ENCODE measurements at places on chromosomes 2 and 18.

- no peak for DNase-seq
Observed at GRCh38 chr2:222946700-222947287, 86.0 kb downstream of the ACSL3 start.

- DNase-seq = no peak
Observed at GRCh38 chr2:182941919-182942318, 75.5 kb upstream of the FRZB start.

DNA sequence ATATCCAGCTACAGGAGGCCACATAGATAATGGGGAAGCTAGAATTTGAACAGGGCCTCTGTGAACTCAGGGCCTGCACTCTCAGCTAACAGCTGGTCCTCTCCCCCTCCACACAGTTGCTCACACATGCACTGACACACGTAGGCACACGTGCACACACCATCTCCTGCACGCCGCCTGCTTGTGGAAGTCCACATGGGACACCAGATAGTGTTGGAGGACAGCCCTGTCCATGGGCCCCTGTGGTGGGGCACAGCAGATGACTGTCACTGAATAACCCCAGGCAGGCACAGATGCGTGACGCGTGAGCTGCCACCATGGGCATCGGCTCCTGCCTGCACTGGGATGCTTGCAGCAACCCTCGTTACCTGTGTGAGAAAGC is 52.9 kb downstream of the ADI1 start:
- no peak for DNase-seq

DNA sequence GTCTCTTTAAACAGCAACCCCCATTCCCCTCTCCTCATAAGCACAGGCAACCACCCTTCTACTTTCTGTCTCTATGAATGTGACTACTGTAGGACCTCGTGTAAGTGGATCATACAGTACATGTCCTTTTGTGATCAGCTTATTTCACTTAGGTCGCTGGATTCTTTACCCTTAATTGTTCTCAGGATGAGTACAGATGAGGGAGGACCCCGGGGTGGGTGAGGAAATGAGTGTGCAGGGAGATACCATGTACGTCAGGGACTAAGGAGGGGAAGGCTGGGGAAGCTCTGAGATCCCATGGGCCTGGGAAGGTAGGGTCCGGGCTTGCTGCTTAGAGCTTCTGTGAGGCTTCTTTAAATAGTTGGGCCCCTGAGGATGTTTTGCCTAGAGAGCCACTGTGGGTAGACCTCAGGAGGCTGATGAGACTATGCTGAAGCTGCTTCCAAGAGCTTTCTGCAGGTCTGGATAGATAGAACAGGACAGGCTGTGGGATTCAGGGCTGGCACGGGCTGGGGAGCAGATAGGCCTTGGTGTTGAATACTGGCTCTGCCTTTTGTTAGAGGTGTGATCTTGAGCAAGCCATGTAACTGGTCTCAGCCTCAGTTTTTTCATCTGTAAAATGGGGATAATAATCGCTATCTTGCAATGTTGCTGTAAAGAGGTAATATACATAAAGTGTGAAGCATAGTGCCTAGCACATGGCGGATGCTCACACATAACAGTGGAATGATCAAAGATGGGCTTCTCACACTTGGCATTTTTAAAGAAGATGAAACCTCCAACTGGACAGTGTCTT is 155.3 kb downstream of the PRKCE start:
- DNase-seq = no peak

DNA sequence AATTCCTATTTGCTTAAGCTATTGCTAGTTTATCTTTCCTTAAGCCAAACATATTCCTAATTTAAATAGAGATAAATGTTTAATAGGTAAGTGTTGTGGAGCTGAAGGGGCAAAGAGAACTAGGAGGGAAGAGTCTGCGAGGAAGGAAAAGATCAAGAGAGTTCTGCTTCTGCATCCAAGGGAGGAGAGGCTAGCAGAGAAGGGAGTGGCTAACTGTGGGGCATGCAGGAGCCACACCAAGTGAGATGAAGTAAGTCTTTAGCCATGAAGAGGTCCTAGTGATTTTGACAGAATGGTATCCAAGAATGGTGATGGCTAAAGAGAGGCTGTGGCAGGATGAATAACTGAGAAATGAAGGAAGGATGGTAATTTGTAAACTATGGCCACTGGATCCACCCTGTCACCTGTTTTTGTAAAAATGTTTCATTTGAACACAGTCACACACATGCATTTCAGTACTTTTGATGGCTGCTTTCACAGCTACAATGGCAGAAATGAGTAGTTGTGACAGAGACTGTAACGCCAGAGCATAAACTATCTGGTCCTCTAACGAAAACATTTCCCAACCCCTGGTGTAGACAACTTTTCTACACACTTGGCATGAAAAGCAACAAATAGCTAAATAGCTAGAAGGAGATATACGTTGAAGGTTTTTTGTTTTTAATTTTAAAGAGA is 15.6 kb downstream of the TPGS2 start:
- DNase-seq = no peak

DNA sequence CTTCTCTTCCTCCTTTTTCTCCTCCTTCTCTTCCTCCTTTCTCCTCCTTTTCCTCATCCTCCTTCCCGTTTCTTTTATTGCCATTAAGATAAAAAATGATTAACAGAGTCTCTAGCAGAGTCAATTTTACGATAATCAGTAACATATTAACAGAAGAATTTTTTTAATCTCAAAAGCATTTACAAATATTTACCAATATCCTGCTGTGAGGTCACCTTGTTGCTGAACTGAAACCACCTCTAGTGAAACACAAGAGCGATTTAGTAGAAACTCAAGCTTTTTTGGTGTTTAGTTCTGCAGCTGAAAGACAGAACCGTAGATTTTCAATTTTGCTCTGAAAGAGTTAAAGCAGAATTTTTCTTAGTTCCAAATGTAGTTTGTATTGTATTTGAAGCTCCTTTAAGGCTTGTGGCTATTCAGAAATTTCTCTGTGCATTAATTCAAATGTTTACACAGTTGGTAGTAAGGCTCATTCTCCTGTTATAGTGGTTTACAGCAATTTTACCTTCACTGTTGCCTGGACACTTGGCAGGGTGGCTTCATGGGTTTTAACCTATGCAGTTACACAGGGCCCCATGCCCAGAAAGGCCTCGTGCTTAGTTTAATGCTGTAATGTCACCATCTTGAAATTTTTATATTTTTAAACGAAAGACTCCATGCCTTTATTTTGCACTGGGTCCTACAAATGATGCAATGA is 1106.6 kb upstream of the FAM98A start:
- DNase-seq = no peak

GRCh38 chr2:80329491-80329890 is 24.9 kb upstream of the LRRTM1 start:
- DNase-seq = no peak

GRCh38 chr2:237830522-237830921 is 28.9 kb upstream of the RAMP1 start:
- no peak for DNase-seq

DNA sequence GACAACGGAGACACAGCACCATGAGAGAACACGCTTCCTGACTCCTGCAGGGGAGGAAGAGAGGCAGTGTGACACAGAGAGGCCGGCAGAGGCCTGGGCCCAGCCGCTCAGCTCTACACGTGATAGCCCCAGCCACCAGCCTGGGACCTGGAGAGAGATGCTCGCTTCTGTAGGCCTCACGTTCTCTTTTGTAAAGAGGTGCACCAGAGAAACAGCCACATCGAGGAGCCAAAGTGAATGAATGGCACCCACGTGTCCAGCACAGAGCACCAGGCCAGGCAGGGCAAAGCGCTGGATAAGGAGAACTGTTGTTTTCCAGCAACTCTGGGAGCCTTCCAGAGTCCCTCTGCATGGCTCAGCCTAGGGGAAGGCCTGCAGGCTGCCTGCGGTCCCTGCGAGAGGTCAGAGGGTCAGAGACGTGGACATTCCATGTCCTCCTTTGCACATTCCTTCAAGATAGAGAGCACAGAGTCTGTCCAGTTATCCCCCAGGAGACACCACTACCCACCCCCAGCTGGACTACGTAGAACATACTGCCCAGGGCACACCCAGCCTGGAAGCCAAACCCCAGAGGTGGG is 14.2 kb downstream of the LIMS2 start:
- no peak for DNase-seq

DNA sequence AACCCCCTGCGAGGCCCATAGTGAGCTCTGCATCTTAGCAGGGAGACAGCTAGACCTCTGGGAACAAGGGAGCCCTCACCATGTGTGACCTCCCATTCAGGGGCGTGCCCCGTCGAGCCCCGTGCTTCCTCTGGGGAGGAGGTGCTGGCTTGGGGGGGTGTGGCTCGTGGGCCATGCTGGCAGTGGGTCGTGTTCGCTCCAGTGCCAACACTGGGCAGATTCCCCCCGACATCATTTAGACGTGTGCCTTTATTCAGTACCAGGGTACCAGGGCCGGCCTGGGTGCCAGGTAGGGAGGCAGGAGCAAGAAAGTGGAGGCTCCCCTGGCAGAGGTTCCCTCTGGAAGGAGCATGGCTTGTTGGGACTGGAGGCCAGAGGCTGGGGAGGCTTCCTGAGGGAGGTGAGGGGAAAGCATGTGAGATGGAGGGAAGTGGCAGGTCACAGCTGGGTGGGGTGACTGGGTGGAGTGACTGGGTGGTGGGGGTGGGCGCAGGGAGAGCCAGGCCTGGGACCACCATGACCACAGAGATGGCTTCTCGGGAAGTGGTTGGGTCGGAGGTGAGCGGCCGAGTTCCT is 15.2 kb downstream of the GPC1 start:
- DNase-seq = no peak

DNA sequence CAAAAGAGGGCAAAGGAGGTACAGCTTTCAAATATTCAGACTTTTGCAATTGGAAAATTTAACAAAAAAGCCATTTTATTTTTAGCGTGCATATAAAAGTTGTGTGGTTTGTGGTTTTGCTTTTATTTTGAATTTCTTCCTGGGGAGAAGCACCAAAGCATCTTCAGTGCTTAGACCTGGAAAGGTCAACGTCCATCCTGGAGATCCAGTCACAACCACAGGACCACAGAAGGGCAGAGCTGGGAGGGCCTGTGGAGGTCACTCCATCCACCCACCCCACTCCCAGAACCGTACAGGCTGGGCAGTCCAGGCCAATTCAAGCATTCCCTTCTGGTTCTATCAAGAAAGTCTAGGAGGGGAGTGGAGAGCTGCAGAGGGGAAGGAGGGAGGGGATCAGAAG is 43.8 kb downstream of the MPHOSPH10 start:
- no peak for DNase-seq

DNA sequence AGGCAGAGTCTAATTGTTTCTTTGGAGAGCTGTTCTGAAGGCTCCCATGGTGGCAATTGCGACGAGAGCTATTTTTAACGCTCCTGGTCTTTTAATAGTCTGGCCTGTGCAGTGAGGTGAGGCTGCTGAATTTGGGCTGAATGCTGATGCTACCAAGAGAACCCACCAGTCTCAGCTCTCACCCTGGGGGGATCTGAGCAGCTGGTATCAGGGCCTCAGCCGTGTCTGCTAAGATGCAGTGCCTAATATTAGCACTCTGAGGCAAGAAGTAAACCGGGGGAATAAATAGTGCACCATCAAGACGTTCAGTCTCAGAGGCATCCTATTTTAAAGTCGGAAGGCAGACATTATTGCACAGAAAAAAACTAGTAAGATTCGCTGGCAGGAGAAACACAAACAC is 214.8 kb upstream of the PID1 start:
- no peak for DNase-seq

DNA sequence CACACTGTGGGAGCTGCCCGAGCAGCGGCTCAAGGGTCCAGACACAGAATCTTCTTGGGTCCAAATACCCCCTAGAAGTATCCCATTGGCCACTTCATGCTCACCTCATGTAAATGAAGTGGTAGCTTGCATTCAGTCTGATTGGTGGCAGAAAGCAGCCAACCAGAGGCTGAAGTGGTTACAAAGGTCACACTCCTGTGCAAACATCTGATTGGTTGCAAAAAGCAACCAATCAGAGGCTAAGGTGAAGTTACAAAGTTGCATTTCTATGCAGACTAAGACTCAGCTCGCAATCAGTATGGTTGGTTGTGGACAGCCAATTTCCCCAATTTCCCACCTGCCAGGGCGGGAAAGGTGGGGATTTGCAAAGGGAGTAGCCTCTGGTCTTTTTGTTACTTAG is 94.3 kb downstream of the DGKD start:
- no peak for DNase-seq

- no peak for DNase-seq
Observed at GRCh38 chr2:219398721-219399363, 11.1 kb upstream of the DNPEP start.

- no peak for DNase-seq
Observed at GRCh38 chr18:30150586-30151250, 891.8 kb downstream of the DSC3 start.

DNA sequence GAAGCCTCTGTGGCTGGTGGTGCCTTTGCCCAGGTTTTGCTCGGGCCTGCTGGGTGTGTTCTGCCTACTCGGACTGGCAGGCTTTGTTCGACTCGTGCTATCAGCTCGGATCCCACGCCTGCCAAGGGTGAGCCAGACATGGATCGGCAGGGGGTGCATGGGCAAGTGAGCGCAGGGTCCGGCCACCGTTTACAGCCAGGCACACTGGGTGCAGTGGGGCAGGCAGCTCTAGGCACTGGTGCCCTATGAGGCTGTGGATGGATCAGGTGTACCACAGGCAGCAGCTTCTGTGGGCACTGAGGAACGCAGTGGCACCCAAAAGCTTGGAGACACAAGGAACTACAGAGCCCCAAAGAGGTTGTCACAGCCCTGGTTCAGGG is 25.6 kb downstream of the MARCHF7 start:
- DNase-seq = no peak

- DNase-seq = no peak
Observed at GRCh38 chr2:170820757-170821530, 4.3 kb downstream of the GAD1 start.

- no peak for DNase-seq
Observed at GRCh38 chr18:75760208-75760607, 332.7 kb upstream of the SMIM21 start.

DNA sequence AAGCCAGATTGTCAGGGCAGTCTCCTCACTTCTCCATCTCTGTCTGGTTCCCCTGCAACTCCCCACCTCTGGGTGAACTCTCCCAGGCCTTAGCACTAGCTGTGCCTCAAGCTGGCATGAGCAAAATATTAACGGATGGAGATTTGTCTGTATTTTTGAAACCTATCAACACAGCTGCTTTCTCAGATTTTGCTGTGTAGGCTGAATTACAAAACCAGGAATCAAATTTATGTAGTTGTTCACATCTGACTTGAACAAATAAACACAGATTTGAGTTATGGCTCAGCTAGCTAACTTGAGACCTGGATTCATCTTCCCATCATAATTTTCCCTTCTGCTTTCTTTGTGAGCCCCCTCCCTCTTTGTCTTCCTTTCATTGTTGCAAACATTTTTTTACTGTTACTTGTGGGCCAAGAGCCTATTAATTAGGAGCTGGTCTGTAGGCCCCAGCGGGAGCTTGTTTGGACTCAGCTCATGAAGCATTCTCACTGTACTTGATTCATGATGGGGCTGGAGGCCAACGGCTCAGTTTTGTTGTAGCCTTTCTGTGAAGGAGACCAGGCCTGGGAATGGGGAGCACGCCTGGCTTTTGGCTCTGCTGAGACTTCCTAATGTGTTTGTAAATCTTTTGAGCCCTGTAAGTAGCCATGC is 164.1 kb upstream of the GATA6 start:
- DNase-seq = no peak
